ENCODE measurements at places on chromosomes 11 and 22. TPM values are rescaled to one million over a fixed set of nuclear protein-coding genes. Genes with fewer than 3 reads are reported as not detected.

DNA sequence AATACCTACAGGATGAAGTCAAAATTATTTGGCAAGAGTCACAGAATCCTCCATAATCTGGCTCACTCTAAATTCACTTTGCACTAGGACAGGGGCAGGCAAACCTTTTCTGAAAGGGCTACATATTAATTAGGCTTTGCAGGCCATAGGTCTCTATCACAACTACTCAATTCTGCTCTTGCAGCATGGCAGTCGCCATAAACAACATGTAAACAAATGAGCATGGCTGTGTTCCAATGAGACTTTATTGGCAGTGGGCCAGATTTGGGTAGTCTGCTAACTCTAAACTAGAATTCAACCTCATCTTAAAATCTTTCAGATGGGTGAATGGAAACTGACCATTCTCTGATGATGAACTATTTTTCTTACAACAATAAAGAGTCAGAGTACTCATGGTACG, 5.8 kb downstream of the THRSP start:
- DNase-seq = no peak

The CENPM gene
- polyA plus RNA-seq = 48.5 TPM

- no peak for DNase-seq
Measured at GRCh38 chr22:24025475-24025874, 14.4 kb downstream of the CABIN1 start.

GRCh38 chr11:2728663-2729332, 29.0 kb upstream of the KCNQ1OT1 start:
- DNase-seq = no peak

The OR4D5 gene
- not detected for polyA plus RNA-seq

- DNase-seq = no peak
Measured at GRCh38 chr11:13388741-13389140, 74.3 kb downstream of the BTBD10 start.

DNA sequence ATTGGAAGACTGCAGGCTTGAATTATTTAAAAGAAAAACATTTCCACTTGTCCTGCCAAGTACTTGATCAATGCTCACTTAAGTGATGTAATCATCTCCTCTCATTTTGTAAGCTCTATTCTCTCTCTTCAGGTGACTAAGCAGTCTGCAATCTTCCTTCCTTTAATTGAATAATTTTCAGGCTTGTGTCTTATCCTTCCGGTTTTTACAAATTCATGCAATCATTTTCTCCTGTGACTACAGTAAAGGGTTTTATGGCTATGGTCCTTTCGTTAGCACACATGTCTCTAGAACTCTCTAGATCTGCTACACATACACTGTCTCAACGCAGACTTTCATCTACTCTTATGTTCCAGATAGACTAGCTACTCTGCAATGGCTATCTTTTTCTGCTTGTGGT, 12.6 kb upstream of the UPB1 start:
- DNase-seq = no peak

GRCh38 chr22:32661737-32662586, 139.5 kb upstream of the TIMP3 start:
- no peak for DNase-seq

DNA sequence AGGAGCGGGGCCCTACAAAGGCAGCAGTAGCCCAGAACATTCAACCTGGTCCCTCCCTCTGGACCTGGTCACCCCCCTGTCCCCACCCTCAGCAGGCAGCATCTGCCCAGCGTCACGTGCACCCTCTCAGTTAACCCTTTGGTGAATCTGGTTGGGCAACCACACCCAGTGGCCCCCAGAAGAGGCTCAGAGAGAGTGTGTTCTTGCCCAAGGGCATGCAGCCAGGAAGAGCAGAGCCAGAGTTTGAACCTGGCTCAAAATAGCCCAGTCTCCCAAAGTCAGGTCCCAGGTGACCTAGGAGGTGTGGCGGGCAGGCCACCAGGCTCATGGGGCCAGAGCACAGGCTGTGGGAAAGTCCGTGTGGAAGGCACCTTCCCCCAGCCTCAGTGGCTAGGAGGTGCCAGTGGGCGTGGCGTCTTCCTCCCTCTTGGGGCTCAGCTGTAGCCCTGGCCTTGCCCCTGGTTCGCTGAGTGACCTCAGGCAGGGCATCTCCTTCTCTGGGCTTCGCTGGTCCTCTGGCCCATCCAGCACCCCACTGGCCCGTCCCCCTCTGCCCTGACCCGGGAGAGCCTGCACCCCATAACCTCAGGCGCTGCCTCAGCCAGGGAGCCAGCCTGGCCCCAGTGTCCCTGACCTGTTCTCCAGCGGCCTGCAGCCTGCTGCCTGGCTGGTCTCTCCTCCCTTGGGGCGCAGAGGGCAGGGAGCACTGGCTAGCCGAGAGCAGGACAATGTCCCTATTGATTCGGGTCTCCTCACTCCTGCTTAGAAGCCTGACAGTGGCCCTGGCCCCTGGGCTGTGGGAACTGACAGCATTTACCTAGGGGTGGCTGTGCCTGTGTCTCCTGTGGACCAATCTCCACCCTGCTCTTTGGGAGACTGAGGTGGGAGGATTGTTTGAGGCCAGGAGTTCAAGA, 7.0 kb downstream of the ALDH3B1 start:
- no peak for DNase-seq

DNA sequence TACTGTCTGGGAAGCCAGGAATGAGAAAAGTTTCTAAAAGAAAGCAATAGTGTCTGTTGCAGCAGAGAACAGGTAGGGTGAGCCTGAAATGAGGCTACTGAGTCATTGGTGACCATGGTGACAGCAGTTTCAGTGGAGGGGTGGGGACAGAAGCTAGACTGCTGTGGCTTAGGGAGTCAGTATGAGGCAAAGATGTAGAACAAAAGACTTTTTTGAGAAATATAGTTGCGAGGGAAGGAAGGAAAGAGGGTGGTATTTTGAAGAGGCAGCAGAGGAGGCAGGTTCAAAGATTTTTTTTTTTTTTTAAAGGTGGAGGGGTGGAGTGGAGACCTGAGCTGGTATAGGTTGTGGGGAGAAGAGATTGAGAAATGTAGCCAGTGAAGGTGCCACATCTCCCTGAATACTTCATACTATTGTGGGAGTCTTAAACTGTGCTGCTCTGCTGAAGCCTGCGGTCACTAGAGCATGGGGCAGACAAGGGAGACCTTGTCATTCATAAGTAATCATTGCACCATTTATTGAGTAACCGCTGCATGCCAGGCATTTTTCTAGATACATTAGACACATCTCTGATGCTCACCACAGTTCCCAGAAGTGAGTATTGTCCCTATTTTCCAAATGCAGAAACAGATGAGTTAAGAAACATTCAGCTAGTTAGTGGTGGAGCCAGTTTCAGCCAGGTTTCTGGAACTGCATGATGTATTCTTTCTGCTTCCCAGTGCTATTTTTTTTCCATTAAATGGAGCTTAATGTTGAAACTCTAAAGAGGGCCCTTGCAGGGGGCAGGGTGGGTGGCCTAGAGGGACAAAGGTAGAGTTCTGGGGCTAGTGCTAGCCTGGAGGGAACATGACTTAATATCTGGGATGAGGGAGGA, 49.9 kb downstream of the STIM1 start:
- DNase-seq = no peak

The MMP13 gene
- 0.19 TPM for polyA plus RNA-seq

- peak; percentile 52 for DNase-seq
Measured at GRCh38 chr11:44615041-44615755, 49.7 kb downstream of the CD82 start.

The TRIM49 gene
- polyA plus RNA-seq = not detected

The CNTF gene
- not detected for polyA plus RNA-seq

GRCh38 chr22:48422900-48423480, 1404.7 kb downstream of the BRD1 start:
- DNase-seq = no peak

DNA sequence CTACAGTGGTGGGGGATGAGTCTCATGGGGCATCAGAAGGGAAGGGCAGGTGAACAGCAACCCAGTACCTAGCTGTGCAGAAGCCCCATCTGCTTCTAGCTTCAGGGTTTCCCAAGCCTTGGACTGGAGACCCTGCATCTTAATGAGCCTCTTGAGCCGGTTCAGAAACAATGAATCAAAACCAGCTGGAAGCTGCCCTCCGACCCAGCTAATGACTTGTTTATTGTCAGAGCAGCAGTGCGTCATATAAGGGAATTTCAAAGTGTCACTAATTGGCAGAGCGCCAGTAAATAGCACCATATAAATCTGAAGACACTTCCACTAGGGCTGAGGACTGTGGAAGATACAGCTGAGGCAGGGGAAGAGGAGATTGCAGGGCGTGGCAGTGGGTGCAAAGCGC, 57.5 kb downstream of the RPUSD4 start:
- peak; percentile 62 for DNase-seq

DNA sequence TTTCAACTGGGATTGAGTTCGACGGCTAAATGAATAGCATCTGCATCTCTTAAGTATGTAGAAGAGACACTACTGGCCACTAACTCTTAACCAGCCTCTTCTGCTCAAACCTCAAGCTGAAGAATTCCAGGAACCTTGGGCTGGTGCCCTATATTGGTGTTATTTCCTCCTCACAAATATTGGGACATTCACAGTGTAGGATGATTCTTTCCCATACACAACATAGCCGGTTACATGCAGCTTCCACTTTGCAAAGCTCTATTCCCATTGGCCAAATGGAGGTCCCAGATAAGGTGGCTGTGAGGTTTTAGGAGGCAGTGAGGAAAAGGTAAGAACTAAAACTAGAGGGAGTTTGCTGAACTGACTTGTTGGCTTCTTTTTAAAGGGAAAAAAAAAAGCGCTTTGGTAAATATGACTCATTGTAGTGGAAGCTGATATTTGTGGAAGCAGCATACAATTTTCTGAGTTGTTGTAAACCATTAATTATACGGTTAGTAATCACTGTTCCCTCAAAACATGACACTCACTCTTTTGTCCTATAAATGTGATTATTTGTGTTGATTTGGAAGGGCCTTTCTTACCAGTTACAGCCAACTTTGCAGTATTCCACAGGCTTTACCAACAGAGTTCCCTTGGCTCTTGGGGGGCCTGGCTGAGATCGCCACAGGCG, 17.6 kb downstream of the C22orf31 start:
- no peak for DNase-seq

DNA sequence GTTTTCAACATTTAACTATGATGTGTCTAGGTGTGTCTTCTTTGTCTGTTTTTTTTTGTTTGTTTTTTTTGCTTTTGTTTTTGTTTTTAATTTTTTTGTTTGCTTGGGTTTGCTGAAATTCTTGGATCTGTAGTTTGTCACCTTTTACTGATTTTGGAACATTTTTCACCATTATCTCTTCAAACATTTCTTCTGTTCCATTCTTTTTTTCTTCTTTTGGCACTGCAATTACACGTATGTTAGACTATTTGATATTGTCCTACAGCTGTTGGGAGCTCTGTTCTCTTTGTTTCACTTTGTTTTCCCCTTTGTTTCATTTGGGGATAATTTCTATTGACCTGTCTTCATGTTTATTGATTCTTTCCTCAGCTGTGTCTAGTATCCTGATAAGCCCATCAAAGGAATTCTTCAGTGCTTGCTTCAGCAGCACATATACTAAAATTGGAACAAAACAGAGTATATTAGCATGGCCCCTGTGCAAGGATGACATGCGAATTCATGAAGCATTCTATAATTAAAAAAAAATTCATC, 60.8 kb downstream of the KREMEN1 start:
- no peak for DNase-seq

The VSIG2 gene
- 66.9 TPM for polyA plus RNA-seq

DNA sequence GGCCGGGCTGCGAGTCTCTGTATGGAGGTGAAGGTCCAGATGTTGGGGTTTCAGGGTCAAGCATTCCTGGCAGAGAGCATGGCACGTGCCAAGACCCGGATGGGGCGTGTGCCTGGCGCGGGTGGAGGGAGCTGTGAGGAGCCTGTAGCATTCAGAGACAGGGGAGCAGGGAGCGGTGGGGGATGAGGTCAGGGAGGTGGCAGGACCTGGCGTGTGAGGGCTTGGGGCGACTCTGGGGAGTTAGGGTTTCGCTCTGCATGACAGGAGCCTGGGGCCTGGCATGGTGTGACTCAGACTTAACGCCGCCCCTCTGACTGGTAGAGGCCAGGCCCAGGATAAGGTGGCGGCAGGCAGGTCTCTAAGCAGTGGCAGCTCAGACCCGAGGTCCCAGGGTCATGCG, 103.0 kb downstream of the KCNQ1 start:
- peak; percentile 56 for DNase-seq

The EMID1 gene
- polyA plus RNA-seq = 3.2 TPM

GRCh38 chr11:10233581-10233980, 60.4 kb downstream of the SBF2 start:
- DNase-seq = no peak

- no peak for DNase-seq
Measured at GRCh38 chr22:41910050-41911000, 4.5 kb downstream of the SHISA8 start.

DNA sequence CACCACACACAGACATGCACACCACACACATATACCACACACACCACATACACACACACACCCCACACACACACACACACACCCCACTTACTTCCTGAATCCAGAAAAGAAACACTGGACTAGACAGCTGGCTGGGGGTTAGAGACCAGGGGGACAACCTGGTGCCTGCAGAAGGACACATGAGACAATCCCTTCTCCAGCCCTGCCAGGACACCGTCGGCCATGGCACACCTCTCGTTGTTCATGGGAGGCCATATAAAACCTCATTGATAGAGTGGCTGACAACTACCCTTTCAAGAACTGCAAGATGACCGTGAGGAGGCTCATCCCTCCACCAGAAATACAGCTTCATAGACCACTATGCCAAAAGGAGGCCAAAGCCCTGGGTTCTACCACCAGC, 54.3 kb downstream of the IGSF9B start:
- peak; percentile 46 for DNase-seq

GRCh38 chr11:16986434-16987204, 27.6 kb downstream of the PLEKHA7 start:
- no peak for DNase-seq

DNA sequence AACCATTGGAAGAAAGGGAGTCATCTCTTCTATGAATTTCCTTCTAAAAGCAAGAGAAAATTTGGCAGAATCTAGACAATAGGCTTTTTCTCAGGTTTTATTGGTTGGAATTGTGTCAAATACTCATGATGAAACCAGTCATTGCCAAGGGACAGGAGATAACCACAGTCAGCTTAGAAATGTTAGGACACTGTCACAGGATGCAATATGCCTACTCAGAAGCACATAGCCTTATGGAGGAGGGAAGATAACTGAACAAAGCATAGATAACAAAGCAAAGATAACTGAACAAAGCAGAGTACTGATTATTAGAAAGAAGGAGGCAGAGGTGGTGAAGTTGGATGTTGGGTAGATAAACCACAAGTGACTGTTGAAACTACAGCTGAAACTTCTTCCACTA, 303.5 kb upstream of the PDGFD start:
- no peak for DNase-seq

The APOBEC3C gene
- 5.3 TPM for polyA plus RNA-seq

The MOGAT2 gene
- polyA plus RNA-seq = 26.4 TPM

- DNase-seq = no peak
Measured at GRCh38 chr11:125464270-125464662, 31.8 kb downstream of the FEZ1 start.

Measured in sigmoid colon (tissue), 7 donors.